ENCODE measurements at places on chromosomes 5 and 9.

GRCh38 chr5:137856916-137857862, 10.5 kb upstream of the MYOT start:
- DNase-seq, result no peak

GRCh38 chr5:113292462-113292861, 142.3 kb downstream of the TSSK1B start:
- no peak for DNase-seq

DNA sequence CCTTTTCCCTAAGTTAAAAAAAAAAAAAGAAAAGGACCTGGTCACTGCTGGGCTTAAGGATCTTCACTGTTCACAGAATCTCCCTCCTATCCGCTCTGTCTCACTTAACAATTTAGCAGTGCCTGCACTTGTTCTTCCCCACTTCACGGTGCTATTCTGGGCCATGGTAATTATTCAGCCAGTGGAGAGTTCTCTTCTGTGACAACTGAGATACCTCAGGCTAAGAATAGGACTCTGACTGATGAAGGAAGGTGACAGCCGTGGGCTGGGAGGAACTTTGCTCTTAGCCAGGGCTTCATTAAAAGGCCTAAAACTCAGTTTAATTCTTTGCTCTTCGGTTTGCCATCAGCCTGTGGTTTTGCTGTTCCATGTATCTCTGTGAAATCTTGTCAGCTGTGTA, 51.9 kb upstream of the ENTREP1 start:
- no peak for DNase-seq

- no peak for DNase-seq
These were observed 218.5 kb upstream of the DAPK1 start for GRCh38 chr9:87278971-87279733.

- DNase-seq, result no peak
These were observed 59.6 kb downstream of the GCNT4 start for GRCh38 chr5:74992791-74993190.

- no peak for DNase-seq
These were observed 101.6 kb upstream of the PTPN3 start for GRCh38 chr9:109599711-109600110.
